CD4-positive, alpha-beta T cell treated with Interleukin-6 at 100 ng/mL for 8 hours (primary cell): ENCODE measurements at places on chromosomes 5 and 9.

DNA sequence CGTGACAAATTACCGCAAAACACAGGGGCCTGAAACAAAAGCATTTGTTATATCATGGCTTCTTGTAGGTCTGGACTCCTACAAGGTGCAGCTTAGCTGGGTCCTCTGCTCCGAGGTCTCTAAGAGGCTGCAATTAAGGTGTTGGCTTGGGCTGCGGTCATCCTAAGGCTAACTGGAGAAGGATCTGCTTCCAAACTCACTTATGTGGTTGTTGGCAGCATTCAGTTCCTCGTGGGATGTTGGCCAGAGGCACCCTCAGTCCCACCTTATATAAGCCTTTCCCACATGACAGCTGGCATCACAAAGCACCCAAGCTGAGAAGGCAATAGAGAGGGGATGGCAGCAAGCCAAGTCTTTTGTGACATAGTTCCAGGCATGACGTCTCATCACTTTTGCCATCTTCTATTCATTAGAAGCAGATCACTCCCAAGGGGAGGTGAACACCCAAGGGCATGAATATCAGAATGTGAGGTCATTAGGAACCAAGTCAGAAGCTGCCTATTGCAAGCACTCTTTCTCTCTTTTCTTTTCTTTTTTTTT is 47.9 kb upstream of the ZBTB43 start:
- DNase-seq, result no peak

GRCh38 chr9:6133346-6134063 is 82.1 kb upstream of the IL33 start:
- DNase-seq, result no peak

DNA sequence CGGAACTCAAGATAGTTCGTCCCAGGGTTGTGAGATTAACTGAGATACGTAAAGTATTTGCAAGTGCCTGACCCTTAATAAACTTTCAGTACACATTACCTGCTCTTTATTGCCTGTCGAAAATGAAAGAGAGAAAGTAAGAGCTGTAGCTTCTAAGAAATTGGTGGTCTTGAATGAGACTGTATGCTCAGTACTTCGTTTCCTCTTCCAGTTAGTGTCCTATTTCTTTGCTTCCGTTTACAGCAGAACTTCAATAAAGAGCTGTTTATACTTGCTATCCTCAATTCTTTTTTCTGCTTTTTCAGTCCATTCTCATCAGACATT is 534 bp downstream of the SRFBP1 start:
- DNase-seq, result no peak

GRCh38 chr5:61289241-61289640 is 42.8 kb upstream of the ZSWIM6 start:
- DNase-seq, result no peak

DNA sequence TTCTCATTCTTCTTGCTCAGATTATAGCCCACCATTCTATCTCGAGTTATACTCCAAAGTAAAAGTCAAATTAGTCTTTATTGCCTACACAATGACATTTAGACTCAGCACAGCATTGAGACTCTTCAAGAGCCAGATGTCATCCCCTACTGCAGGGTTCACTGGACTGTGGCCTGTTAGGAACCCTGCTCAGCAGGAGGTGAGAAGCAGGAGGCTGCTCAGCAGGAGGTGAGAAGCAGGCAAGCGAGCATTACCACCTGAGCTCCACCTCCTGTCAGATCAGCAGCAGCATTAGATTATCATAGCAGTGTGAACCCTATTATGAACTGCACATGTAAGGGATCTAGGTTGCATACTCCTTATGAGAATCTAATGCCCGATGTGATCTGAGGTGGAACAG is 12.7 kb upstream of the LIFR start:
- no peak for DNase-seq

DNA sequence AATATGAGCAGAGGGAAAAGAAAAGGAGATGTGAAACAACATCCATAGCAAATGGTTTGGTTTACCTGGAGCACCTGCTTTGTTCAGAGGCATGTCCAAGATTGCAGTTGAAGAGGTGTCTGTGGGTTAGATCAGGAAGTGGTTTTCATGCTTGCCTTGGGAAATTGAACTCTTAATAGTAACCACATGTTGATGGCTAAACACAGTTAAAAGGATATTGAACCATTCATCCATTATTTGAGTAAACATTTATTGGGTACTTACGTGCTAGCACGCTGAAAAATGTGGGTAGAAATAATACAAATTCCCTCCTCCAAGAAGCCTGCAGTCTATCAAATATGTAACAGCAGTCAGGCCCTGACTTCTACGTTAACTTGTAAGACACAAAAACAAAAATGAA is 235.7 kb upstream of the TNC start:
- DNase-seq, result no peak

DNA sequence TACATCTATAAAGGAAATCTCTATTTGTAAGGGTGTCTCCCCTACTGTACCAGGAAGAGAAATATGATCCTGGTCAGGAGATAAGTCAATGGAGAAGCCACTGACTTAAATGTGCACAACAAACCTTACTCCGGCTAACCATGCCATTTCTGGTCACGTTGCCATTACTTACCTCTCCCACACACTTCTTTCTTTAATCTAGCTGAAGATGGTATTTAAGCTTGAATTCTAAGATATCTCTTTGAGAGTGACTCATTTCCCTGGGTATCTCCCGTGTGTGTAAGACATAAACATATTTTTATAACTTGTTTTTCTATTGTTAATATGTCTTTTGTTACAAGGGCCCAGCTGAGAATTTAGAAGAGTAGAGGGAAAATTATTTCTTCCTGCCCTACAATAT is 296.6 kb downstream of the SEMA5A start:
- DNase-seq, result no peak

GRCh38 chr5:27269766-27270165 is 231.4 kb upstream of the CDH9 start:
- DNase-seq, result no peak

- DNase-seq, result no peak
Measured at GRCh38 chr9:114124138-114124537, 25.0 kb upstream of the KIF12 start.

GRCh38 chr9:84499969-84500582 is 159.5 kb upstream of the SLC28A3 start:
- DNase-seq, result no peak

- peak; percentile 48 for DNase-seq
Measured at GRCh38 chr9:21919377-21920362, 74.5 kb downstream of the CDKN2A start.

- DNase-seq, result peak; percentile 9
Measured at GRCh38 chr5:69024241-69024651, 69.6 kb upstream of the SLC30A5 start.

DNA sequence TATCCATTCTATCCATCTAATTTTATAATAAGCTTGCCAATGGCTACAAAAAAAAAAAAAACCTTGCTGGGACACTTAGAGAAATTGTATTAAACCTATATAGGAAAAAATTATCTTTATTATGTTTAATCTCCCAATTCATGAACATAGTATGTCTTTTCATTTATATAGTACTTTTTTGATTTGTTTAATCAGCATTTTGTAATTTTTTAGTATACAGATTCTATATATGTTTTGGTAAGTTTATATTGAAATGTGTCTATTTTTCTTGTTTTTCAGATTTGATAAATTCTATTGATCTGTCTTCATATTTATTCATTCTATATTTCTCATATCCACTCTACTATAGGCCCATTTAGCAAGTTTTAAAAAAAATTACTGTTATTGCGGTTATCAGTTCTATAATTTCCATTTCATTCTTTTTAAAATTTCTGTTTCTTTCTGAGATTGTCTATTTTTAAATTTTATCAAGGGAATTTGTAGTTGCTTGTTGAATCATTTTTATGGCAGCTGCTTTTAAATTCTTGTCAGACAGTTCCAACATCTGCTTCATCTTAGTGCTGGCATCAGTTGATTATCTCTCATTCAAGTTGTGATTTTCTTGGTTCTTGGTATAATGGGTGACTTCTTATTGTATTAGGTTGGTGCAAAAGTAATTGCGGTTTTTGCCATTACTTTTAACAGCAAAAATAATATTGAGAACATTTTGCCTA is 170.1 kb upstream of the S1PR3 start:
- DNase-seq, result no peak

DNA sequence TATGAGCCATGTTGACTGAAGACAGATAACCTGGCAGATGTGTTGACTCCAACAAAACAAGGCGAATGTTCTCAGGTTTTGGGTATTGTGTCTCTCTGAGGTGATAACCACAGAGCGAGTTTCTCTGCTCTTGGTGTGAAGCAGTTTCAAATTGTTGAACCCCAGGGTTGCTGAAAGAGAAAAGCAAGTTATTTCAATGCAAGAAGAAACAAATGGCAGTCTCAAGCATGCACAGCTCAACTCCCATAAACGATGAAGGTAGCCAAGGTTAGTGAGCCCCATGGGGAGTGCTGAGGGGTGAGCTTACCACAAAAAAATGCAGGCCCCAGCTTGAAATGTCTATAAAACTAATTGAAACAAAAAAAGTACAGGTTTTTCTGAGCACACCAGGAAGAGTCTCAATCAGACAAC is 220.8 kb upstream of the DAPK1 start:
- no peak for DNase-seq

DNA sequence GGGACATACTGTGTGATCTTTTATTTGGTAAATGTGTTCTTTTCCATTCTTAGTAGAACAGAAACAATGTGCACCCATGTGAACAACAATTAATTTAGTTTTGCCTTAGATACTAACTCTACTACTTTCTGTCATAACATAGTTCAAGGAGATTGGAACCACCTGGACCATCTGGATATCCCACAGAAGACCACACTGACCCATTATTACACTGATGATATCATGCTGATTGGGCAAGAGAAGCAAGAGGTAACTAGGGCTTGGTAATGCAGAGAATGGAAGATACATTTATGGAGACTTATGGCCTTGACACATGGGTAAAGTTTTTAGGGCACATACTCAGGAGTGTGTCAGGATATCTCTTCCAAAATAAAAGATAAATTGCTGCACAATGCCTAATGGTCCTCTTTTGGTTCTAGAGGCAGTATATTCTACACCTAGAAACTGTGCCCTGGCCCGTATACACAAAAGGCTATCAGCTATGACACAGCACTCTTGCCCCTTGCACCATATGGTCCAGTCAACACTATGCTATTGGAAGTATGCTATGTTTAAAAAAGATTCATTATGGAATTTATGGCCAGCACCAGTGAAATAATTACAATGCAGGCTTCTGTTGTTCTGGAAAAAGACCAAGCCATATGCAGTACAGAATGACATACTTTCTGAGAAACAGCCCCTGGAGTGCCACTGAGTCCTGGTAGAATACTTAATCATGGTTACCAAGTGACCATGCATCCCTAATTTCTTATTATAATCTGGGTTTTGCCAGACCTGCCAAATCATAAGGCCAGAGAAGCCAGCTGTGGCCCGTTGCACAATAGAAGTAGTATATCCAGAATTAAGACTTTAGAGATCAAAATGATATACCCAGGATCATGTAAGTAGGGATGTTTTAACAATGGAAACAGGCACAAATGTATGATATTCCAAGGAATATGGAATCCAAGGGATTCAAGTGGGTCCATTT is 41.6 kb upstream of the MROH2B start:
- DNase-seq, result no peak

DNA sequence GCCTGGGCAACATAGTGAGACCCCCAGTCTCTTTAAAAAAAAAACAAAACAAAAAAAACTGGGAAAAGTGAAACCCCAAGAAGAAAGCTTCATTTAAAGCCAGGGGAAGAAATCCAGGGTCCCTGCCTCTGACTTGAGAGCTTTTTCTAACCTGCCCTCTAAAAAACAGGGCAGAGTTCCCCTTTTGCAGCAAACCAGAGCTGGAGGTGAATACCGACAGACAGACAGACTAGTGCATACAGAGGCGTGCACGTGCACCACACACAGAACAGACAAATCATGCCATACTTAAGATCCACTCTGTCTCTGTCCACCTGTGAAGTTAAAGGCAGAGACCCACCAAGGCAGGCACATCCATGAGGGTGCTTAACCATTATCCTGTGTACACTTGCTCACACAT is 11.7 kb upstream of the AQP3 start:
- DNase-seq, result no peak

- DNase-seq, result no peak
Measured at GRCh38 chr5:158869854-158870253, 229.9 kb downstream of the EBF1 start.

DNA sequence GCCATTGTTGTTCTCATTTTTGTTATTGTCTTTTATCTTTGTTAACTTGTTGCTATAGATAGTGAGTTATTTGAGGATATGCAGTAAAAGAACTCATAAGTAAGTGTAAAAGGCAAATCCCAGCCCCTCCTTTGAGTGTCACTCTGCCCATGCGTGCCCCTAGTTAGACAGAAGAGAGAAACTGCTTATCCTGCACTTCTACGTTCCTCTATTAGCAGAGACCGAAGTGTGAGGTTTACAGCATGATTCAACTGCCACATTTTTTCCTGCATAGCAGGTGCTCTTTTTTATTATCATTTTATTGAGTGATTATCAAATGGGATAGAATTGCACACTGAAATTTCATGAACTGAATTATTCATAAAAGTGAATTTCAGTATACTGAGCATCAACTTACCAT is 12.0 kb upstream of the DNAH5 start:
- DNase-seq, result no peak

DNA sequence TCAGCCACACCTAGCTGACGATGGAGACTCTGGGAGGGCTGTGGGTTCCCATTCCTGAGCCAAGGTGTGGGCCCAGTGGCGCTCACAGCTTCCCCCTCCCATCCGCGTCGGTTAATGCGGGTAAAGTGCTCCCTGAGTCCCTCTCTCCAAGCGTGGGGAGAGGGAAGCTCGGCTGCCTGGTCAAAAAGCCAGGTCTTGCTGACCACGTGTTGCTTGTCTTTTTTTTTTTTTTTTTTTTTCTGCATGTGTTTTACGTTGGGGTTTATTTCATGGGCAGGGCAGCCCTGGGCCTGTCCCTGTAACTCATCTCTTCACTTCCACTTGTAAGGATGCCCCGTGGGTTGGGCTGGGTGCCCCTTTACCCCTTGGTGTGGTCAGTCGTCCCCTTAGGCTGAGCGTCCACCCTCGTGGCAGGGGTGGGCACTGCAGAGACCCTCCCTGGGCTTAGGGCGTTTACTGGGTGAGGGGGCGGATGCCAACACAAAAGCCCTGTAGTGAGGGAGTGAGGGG is 11.9 kb downstream of the NKD2 start:
- DNase-seq, result no peak

GRCh38 chr9:23582836-23583235 is 243.2 kb downstream of the ELAVL2 start:
- DNase-seq, result no peak

- DNase-seq, result no peak
Measured at GRCh38 chr5:26419987-26420386, 618.4 kb downstream of the CDH9 start.

- DNase-seq, result no peak
Measured at GRCh38 chr9:109716631-109717030, 63.4 kb upstream of the PALM2AKAP2 start.

DNA sequence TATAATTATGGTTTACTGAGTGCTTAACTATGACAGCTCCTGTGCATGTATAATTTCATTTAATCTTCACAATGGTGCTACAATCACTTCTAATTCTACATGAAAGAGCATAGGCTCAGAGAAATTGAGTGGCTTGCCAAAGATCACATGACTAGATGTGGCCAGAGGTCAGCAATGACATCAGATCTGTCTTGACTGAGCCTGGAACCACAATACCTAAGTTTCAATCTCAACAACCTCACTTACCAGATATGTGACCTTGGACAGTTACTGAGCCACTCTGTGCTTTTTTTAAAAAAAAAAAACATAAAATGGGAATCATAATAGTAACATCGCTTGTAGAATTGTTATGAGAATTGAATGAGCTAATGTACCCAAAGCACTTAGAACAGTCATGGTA is 130.7 kb downstream of the TRIM32 start:
- no peak for DNase-seq

- DNase-seq, result no peak
Measured at GRCh38 chr9:132721661-132722060, 51.4 kb downstream of the GTF3C4 start.
